Activated T-cell treated with anti-CD3 and anti-CD28 coated beads, Interleukin-2, amount 50 U/mL, for 24 hours (primary cell): ENCODE measurements at places on chromosomes 2 and 18.
A peak's percentile ranks its signal among the peaks of the same experiment; 100 is the strongest.

DNA sequence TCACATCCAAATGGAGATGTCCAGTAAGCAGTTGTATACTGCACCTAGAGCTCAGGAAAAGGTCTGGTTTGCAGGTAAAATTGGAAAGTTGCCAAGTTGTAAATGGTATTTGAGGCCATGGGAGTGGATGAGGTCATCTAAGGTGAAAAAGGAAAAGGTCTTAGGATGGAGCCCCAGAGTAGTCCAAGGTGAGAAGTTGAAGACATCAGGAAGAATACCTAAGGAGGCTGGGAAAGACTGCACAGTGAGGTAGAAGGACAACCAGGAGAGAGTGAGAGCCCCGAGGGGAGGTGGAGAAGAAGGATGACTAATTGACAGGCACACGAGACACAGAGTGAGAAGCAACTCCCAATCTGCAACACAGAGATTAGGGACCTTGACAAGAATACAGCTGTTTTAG lies 10.7 kb downstream of the DPP4 start:
- peak overlapping the region; percentile 90 for H3K27ac ChIP-seq
- H3K4me3 ChIP-seq, result peak overlapping the region; percentile 34

DNA sequence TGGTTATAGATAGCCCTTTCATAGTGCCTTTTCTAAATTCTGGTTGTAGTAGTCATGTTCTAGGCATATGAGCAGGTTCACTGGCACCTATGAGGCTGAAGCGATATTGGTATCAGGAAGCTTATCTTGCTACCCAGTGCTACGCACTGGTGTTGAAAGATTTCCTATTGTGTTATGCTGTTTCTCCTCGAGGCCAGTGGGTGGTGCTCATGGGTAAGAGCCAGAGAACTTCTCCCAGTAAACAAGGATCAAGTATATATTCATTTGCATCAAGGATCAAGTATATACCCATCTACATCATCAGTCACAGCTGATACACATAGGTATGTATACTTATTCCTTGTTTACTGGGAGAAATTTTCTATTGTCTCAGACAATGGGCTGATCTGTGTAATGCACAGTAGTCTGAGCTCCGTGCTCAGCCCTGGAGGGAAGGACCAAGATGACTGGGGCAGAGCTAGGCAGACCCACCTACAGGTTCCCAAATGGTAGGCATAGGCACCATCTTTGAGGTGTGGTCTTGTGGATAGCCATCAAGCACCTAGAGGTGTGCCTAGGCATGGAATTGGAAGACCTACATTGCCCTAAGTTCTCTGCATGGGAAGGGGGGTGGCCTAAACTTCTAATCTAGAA lies 101.2 kb upstream of the GALNT13 start:
- no peaks in the 10 kb centered on the region for H3K4me1 ChIP-seq
- H3K36me3 ChIP-seq, result no peaks in the 10 kb centered on the region
- no peak overlapping the region for H3K27ac ChIP-seq
- no peak for DNase-seq
- H3K27me3 ChIP-seq, result no peaks in the 10 kb centered on the region

DNA sequence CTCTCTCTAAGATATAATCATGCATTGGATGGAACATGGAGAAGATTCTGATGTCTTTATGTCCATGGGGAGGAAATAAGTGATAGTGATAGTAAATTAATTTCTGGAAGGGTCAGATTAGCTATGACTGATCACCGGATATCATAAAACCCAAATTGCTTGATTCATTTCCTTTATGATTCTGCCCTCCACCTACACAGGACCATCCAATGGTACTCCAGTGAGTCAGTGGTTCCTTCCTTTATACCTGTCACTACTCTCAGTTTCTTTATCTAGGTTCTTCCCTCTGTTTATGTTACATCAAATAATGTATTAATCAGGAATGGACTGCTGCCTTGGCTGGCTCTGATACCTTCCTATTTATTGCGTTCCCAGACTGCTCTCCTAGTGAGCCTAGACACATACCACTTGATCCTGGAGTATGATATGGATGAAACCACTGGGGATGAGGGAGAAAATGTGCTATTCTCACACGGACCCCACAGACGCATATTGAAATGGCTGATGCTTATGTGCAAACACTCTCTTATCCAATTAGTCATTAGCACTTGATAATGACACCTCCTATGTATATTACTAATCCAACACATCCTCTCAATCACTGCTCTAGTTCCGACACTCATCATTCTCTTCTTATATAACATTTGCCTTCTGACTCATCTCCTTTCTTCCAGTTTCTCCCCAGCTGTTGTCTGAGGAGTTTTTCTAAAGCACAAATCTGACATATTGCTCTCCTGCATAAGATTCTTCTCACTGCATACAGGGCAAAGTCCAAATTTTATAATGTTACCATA lies 315.6 kb downstream of the INSIG2 start:
- H3K4me1 ChIP-seq, result peaks cover 11% of the 10 kb centered on the region
- peaks cover 32% of the 10 kb centered on the region for H3K27me3 ChIP-seq
- no peak overlapping the region for H3K4me3 ChIP-seq
- H3K36me3 ChIP-seq, result no peaks in the 10 kb centered on the region

- H3K4me1 ChIP-seq, result no peaks in the 10 kb centered on the region
- DNase-seq, result no peak
- H3K27me3 ChIP-seq, result peaks cover 18% of the 10 kb centered on the region
- no peak overlapping the region for H3K4me3 ChIP-seq
Measured at GRCh38 chr2:17805166-17805565, 11.1 kb upstream of the MSGN1 start.

DNA sequence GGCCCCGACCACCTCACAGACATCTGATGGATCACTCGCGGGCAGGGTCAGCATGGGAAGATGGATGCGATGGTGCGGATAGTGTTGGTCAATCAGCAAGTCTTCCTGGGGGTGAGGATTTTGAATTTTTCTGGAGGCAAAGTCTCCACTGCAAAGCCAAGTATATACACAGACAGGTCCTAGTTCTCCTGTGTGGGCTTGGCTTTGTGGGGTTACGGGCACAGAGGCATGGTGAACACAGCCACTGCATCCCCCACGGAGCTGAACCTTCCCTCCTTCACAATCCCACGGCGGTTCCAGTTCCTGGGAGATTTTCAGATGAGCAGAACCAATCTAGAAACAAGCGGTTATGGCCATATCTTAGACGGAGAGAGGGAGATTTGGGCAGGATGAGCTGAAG lies 35.8 kb downstream of the CNGA3 start:
- no peaks in the 10 kb centered on the region for H3K4me1 ChIP-seq
- H3K27ac ChIP-seq, result no peak overlapping the region
- H3K36me3 ChIP-seq, result no peaks in the 10 kb centered on the region
- no peak for DNase-seq
- H3K27me3 ChIP-seq, result peaks cover 7% of the 10 kb centered on the region

GRCh38 chr2:190582019-190582418 lies 47.5 kb upstream of the NEMP2 start:
- H3K27me3 ChIP-seq, result no peaks in the 10 kb centered on the region
- no peak for DNase-seq
- H3K27ac ChIP-seq, result no peak overlapping the region
- no peak overlapping the region for H3K4me3 ChIP-seq

DNA sequence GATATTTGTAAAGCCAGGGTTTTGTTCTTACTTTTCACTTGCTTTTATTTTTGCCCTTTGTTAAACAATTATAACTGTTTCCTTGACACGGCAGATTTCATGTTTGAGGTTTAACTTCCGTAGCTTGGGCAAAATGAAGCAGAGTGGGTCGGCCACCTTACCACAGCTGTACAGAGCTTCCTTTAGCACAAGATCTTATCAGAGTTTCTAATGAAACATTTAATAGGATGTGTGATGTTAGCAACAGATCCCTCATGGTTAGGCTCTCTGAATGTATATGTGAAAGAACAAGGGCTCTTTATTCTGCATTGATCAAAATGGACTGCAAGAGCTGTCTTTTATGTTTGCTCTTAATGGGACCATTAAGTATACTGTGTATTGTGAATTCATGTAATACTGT lies 22.3 kb downstream of the RNF125 start:
- peak overlapping the region; percentile 90 for H3K27ac ChIP-seq
- H3K36me3 ChIP-seq, result peaks cover 82% of the 10 kb centered on the region
- no peaks in the 10 kb centered on the region for H3K27me3 ChIP-seq

- H3K4me3 ChIP-seq, result no peak overlapping the region
- no peak overlapping the region for H3K27ac ChIP-seq
- no peaks in the 10 kb centered on the region for H3K36me3 ChIP-seq
- peaks cover 8% of the 10 kb centered on the region for H3K4me1 ChIP-seq
- H3K27me3 ChIP-seq, result peaks cover 8% of the 10 kb centered on the region
- DNase-seq, result no peak
Measured at GRCh38 chr2:1550076-1550475, 136.8 kb downstream of the TPO start.

DNA sequence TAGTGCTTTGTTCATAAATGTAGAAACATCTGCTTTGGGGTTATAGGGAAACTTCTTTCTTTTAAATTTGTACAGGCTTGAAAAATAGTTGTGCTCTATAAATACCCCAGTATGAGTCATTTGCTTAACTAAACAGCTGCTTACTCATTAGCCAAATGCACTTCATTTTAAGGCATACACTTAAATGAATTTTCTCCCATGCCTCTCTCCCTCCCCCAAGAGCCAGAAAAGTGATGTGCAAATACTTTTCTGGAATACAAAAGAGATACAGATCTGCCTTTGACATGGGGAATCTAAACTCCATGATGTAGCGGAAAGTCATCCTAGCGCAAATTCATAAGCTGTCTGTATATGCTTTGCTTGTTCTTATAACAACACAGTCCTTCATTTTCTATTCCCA lies 469.4 kb downstream of the DLGAP1 start:
- peaks cover 22% of the 10 kb centered on the region for H3K4me1 ChIP-seq
- H3K27ac ChIP-seq, result no peak overlapping the region
- no peak overlapping the region for H3K4me3 ChIP-seq
- no peaks in the 10 kb centered on the region for H3K36me3 ChIP-seq

- no peak overlapping the region for H3K27ac ChIP-seq
- no peaks in the 10 kb centered on the region for H3K27me3 ChIP-seq
- DNase-seq, result no peak
- no peaks in the 10 kb centered on the region for H3K4me1 ChIP-seq
- no peak overlapping the region for H3K4me3 ChIP-seq
Measured at GRCh38 chr2:150147889-150148683, 339.4 kb downstream of the RND3 start.

- no peak overlapping the region for H3K4me3 ChIP-seq
- H3K4me1 ChIP-seq, result no peaks in the 10 kb centered on the region
- H3K36me3 ChIP-seq, result no peaks in the 10 kb centered on the region
- no peak overlapping the region for H3K27ac ChIP-seq
Measured at GRCh38 chr2:57542081-57542480, 504.5 kb upstream of the VRK2 start.

DNA sequence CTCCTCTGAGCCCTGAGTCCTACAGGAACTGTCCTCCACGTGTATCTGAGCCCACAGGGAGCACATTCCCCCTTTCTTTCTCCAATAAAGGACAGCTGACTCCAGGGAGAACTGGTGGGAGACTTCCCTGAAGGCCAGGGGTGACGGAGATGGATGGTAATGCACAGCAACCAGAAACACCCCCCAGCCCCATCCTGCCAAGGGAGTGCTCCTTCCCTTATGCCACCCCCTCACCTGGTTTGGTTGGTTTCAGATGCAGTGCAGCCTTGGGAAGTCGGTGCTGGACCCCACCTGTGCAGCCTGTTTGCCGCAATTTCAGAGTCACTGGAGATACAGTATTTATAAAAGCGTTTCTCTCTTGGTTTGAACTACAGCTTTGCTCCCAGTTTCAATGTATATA lies 24.0 kb downstream of the GPR55 start:
- H3K4me1 ChIP-seq, result peaks cover 58% of the 10 kb centered on the region
- no peak overlapping the region for H3K4me3 ChIP-seq
- peaks cover 24% of the 10 kb centered on the region for H3K27me3 ChIP-seq
- peak; percentile 22 for DNase-seq

- no peak overlapping the region for H3K27ac ChIP-seq
- H3K27me3 ChIP-seq, result peaks cover 8% of the 10 kb centered on the region
- no peaks in the 10 kb centered on the region for H3K36me3 ChIP-seq
- H3K4me3 ChIP-seq, result no peak overlapping the region
Measured at GRCh38 chr2:31404302-31404701, 10.2 kb downstream of the XDH start.

GRCh38 chr2:22999951-23000350 lies 385.0 kb upstream of the KLHL29 start:
- no peaks in the 10 kb centered on the region for H3K27me3 ChIP-seq
- no peak overlapping the region for H3K4me3 ChIP-seq
- H3K36me3 ChIP-seq, result no peaks in the 10 kb centered on the region
- H3K27ac ChIP-seq, result no peak overlapping the region

DNA sequence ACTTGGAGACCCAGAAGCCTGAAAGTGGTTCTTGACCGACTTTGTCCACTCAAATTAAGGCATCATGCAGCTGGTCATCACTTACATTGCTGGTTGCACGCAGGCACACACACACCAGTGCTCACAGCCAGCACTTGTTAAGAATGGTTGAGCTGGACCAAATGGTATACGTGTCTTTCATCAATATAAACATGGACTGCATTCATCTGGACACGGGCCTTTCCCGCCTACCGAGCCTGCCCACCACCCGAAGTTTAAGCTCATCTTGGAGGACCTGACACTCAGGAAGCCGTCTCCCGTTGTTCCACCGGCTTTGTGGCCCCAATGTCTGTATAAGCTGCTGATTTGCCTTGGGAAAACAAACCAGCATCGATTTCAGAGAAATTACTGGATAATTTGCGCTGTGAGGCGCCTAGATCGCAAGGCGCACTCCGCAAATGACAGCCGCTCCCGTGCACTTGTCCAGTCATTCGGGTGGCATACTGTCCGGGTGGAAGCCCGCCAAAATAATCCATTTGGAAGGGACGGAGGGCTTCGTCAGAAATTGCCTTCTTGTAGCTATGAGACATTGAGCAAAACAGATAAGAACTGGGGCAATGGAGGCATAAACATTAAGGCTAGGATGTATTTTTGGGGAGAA lies 40.1 kb upstream of the AKAIN1 start:
- no peak for DNase-seq
- H3K4me3 ChIP-seq, result peak overlapping the region; percentile 92
- H3K36me3 ChIP-seq, result peaks cover 48% of the 10 kb centered on the region
- H3K27ac ChIP-seq, result peak overlapping the region; percentile 99
- H3K27me3 ChIP-seq, result peaks cover 6% of the 10 kb centered on the region
- peaks cover 52% of the 10 kb centered on the region for H3K4me1 ChIP-seq

- H3K4me3 ChIP-seq, result no peak overlapping the region
- H3K4me1 ChIP-seq, result no peaks in the 10 kb centered on the region
- no peak overlapping the region for H3K27ac ChIP-seq
- peaks cover 11% of the 10 kb centered on the region for H3K27me3 ChIP-seq
Measured at GRCh38 chr2:226477221-226478108, 322.2 kb downstream of the IRS1 start.

- H3K36me3 ChIP-seq, result no peaks in the 10 kb centered on the region
- no peak for DNase-seq
- H3K4me1 ChIP-seq, result no peaks in the 10 kb centered on the region
- peaks cover 2% of the 10 kb centered on the region for H3K27me3 ChIP-seq
- H3K27ac ChIP-seq, result no peak overlapping the region
Measured at GRCh38 chr18:23165271-23166068, 30.2 kb downstream of the CABLES1 start.
